Esophagus squamous epithelium (tissue), 5 donors: ENCODE measurements at places on chromosomes 11 and 22. TPM values are rescaled to one million over a fixed set of nuclear protein-coding genes. Genes with fewer than 3 reads are reported as not detected.

Gene HEPHL1
- 5.5 TPM for total RNA-seq

Gene SLN
- not detected for total RNA-seq

- no peaks in the 10 kb centered on the region for H3K27me3 ChIP-seq
- H3K4me3 ChIP-seq: no peak overlapping the region
- no peaks in the 10 kb centered on the region for H3K4me1 ChIP-seq
These were observed 133.7 kb upstream of the HSD17B12 start for GRCh38 chr11:43546561-43547429.

DNA sequence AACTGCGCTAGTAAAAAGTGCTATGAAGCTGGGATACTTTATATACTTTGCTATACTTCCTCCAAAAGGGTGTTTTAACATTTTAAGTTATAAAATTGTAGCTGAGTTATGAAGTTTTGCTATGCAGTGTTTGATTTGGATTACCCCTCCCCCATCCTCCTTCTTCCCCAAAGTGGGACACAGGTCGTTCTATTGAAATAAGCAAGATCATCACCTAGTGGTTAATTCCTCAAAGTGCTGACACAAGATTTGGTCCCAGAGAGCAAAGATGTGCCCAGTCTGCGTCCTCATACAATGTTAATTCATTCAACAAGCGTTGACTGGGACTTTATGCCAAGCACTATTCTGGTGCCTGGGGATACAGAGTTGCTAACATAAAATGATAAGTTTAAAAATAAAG is 78.5 kb downstream of the SPON1 start:
- no peak overlapping the region for H3K27ac ChIP-seq
- DNase-seq: no peak
- H3K4me1 ChIP-seq: peaks cover 3% of the 10 kb centered on the region

GRCh38 chr22:36850056-36850455 is 10.8 kb upstream of the NCF4 start:
- H3K4me1 ChIP-seq: peaks cover 10% of the 10 kb centered on the region
- no peak overlapping the region for H3K4me3 ChIP-seq
- no peaks in the 10 kb centered on the region for H3K27me3 ChIP-seq
- H3K27ac ChIP-seq: no peak overlapping the region
- H3K36me3 ChIP-seq: no peaks in the 10 kb centered on the region
- DNase-seq: no peak

DNA sequence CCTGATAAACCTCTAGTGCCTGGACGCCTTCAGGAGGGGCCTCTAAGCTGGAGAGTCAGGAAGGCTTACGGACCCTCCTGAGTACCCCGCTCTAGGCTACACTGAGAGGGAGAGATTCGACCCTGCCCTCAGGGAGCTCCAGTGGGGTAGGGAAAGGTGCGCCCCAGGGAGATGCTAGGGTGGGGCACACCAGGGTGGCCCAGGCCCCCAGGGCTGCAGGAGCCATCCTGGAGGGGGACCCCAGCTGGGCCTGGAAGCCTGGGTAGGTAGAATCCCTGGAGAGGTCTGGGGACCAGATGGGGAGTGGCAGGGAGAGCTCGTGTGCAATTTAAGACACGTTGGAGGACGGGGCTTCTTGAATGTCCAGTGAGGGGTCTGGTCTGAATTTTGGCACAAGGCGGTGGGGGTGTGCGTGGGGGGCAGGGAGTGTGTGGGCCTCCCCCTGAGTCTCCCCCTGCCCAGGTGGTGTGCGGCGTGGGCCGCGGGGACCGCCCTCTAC is 4.7 kb downstream of the CARNS1 start:
- H3K4me1 ChIP-seq: peaks cover 38% of the 10 kb centered on the region
- DNase-seq: no peak
- no peaks in the 10 kb centered on the region for H3K36me3 ChIP-seq
- peak overlapping the region; percentile 97 for H3K27ac ChIP-seq

DNA sequence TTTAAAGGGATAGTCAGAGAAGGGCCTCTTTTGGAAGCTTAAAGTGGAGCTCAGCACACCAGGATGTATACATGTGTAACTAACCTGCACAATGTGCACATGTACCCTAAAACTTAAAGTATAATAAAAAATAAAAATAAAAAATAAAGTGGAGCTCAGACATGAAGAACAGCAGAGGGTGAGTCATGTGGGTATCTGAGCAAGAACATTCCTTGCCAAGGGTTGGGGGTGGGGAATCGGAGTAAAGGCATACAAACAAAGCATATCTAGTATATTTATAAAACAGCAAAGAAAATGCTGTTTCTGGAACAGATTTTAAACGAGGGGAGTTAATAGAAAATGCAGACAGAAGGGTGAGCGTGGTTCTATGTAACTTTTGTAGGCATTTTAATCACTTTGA is 562.6 kb upstream of the ANO3 start:
- no peaks in the 10 kb centered on the region for H3K27me3 ChIP-seq
- H3K27ac ChIP-seq: no peak overlapping the region
- H3K36me3 ChIP-seq: no peaks in the 10 kb centered on the region
- H3K4me1 ChIP-seq: no peaks in the 10 kb centered on the region
- DNase-seq: no peak
